Activated naive CD4-positive, alpha-beta T cell treated with anti-CD3 and anti-CD28 coated beads for 36 hours (primary cell): ENCODE measurements at places on chromosomes 13 and 19. TPM values are rescaled to one million over a fixed set of nuclear protein-coding genes. Genes with fewer than 3 reads are reported as not detected.
A peak's percentile ranks its signal among the peaks of the same experiment; 100 is the strongest.

- DNase-seq = no peak
- H3K4me3 ChIP-seq = no peak overlapping the region
- no peaks in the 10 kb centered on the region for H3K36me3 ChIP-seq
These were observed 513.0 kb downstream of the IRS2 start for GRCh38 chr13:109273326-109273751.

GRCh38 chr19:46390121-46390858, 23.1 kb downstream of the CCDC8 start:
- no peaks in the 10 kb centered on the region for H3K4me1 ChIP-seq
- H3K27ac ChIP-seq = no peak overlapping the region
- H3K36me3 ChIP-seq = peaks cover 38% of the 10 kb centered on the region
- H3K27me3 ChIP-seq = no peaks in the 10 kb centered on the region

GRCh38 chr19:55118401-55118991, 1.1 kb upstream of the PPP1R12C start:
- H3K27ac ChIP-seq = peak overlapping the region; percentile 90
- peak; percentile 67 for DNase-seq
- H3K27me3 ChIP-seq = peaks cover 2% of the 10 kb centered on the region
- H3K4me3 ChIP-seq = peak overlapping the region; percentile 98

DNA sequence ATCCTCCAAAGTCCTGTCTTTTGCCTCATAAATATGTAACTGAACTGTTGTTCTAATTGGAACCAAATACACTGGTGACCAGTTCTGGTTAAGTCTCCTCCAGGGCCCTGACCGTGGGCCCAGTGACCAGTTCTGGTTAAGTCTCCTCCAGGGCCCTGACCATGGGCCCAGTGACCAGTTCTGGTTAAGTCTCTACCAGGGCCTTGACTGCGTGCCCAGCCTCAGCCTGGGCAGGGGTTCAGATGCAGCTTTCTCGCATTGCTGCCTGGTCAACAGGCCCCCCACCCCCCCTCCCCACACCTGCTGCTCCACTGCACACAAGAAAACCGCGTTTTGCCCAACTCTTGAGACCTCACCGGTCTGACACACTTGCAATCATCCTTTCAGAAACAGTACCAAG, 3.8 kb upstream of the GRTP1 start:
- no peak overlapping the region for H3K4me3 ChIP-seq
- no peak for DNase-seq
- H3K4me1 ChIP-seq = peaks cover under 1% of the 10 kb centered on the region
- H3K36me3 ChIP-seq = no peaks in the 10 kb centered on the region

DNA sequence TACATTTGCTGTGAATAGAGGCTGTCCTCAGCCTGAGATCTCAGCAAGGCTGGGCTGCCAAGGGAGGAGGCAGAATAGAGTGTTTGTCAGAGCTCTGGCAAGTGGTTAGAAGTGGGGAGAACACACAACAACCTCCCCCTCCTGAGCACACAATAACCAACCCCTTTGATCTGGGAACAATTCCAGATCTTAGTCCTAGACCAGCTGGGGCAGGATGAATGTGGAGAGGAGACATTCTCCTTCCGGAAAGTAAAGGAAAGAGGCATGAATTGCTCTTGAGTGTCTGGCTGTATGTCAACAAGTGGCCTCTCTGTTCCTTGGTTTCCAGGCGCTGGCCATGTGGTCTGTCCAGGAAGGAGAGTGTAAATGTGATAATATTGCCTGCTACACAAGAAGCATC, 114.9 kb upstream of the TMTC4 start:
- peaks cover 32% of the 10 kb centered on the region for H3K27me3 ChIP-seq
- no peaks in the 10 kb centered on the region for H3K36me3 ChIP-seq
- H3K27ac ChIP-seq = no peak overlapping the region
- no peak overlapping the region for H3K4me3 ChIP-seq

DNA sequence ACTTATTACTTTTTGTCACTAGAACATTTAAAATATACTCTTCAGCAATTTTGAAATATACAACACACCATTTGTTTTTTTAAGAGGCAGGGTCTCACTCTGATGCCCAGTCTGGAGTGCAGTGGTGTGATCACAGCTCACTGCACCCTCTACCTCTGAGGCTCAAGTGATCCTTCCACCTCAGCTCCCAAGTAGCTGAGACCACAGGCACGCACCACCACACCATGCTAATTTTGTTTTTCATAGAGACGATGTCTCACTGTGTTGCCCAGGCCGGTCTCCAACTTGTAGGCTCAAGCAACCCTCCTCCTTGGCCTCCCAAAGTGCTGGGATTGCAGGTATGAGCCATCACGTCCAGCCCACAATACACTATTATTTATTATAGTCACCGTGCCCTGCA, 2.6 kb downstream of the IGFL2 start:
- H3K4me1 ChIP-seq = peaks cover 13% of the 10 kb centered on the region
- DNase-seq = no peak
- H3K4me3 ChIP-seq = no peak overlapping the region

GRCh38 chr13:110726726-110727125, 13.2 kb downstream of the ING1 start:
- no peaks in the 10 kb centered on the region for H3K36me3 ChIP-seq
- H3K4me1 ChIP-seq = peaks cover 22% of the 10 kb centered on the region
- peak overlapping the region; percentile 84 for H3K27ac ChIP-seq
- DNase-seq = peak; percentile 78
- H3K4me3 ChIP-seq = peak overlapping the region; percentile 34

The EXOSC5 gene
- 51.7 TPM for total RNA-seq

The CEACAM16 gene
- not detected for total RNA-seq

The ZNF528 gene
- total RNA-seq = 2.9 TPM
